Esophagus squamous epithelium (tissue), 5 donors: ENCODE measurements at places on chromosomes 11 and 22.

GRCh38 chr11:14202251-14203196, 156.5 kb downstream of the RRAS2 start:
- DNase-seq = no peak

DNA sequence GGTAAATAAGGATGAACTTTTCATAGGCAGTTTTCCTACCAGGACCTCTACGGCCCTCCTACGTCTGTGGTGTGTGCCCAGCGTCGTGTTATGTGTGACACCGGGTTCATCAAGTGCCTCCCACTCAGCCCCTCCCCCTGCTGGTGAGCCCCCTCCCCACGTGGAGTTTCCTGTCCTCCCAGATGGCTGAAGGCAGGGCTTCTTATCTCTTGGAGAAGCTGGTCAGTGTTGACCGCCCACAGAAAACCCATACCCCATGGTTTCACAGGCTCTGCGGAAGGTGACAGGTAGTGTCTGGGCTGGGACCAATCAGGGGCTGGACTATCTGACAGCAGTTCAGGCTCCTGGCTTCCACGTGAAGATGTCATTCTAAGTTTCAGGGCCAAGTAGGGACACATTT, 393.5 kb downstream of the TBC1D22A start:
- DNase-seq = no peak

DNA sequence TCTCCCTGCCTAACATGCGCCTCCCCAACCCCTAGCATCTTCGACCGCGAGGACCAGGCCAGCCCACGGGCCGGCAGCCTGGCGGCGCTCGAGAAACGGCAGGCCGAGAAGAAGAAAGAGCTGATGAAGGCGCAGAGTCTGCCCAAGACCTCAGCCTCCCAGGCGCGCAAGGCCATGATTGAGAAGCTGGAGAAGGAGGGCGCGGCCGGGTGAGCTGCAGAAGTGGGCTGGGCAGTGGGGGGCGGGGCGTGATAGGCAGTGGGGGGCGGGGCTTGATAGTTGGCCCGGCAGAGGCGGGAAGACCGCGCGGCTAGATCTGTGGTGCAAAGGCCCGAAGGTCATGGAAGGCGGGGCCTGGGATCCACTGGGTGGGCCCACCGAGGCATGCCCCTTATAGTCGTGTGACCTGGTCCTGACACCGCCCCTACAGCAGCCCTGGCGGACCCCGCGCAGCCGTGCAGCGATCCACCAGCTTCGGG, 8.7 kb downstream of the SELENOM start:
- DNase-seq = no peak

DNA sequence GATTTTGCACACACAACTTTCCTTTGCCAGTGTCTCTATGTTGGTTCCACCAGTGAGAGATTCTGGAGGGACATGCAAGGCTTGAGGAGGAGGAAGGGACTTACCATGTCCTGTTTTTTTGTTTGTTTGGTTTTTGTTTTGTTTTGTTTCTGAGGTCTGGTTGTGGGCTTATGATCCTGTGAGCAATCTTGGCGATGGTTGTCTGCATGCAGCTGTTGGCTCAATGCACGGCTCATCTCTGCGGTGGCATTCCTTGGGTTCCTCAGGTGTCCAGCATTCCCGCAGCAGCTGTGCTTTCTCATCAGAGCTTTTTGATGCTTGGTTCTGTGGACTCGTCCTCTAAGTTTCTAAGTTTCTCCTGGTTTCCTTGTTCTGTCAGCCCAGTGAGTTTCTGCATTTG, 4.8 kb upstream of the NNMT start:
- DNase-seq = no peak

DNA sequence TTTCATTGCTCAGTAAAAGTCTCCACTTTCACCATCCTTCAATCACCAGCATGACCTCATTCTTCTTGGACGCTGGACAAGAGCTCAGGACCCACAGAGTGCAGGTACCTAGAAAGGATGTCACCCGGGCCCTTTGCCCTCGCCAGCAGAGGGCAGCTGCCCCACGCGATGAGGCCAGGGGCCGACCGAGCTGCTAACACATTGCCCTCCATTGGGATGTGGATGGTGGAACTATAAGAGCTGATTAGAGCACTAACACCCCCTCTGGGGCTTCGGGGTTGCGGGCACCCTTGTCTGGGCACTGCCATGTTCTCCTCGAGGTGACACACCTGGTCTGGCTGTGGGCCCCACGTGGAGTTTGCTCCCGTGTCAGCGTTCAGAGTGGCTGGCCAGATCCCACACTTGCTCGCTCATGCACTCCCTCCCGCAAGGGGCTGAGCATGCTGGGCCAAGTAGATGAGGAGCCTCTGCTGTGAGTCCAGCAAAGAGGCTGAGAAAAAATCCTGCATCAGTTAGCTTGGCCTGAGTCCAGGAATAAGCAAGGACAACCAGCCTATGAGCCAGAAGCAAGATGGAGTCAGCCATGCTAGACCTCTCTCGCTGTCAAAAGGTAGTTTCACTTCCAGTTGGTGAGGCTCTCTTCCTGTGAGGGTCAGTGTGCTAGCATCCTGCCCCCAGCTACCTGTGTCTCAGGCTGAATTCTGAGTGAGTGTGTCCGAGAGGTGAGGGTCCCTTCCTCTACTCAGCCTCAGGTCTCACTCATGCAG, 9.8 kb downstream of the KRTAP5-6 start:
- no peak for DNase-seq

- DNase-seq = no peak
Measured at GRCh38 chr22:46147471-46148267, 2.7 kb upstream of the PPARA start.

- DNase-seq = no peak
Measured at GRCh38 chr11:8794126-8794525, 111.5 kb downstream of the RPL27A start.

DNA sequence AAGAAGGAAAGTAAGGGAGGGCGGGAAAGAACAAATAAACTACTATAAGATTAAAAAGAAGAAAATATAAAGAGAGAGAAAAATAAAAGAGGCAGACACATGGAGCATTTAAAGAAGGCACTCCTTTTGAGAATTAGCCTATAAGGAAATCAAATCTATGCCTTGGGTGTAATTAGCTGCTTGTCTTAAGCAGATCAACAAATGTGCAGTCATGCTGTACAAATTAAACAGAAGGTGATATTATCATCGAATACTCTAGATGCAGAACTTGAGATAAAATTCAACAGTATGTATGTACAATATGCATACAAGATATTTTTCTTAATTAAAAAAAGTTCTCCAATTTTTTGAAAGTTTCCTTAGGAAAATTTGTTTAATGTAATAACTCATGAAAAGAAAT, 623.0 kb upstream of the CHORDC1 start:
- DNase-seq = no peak

DNA sequence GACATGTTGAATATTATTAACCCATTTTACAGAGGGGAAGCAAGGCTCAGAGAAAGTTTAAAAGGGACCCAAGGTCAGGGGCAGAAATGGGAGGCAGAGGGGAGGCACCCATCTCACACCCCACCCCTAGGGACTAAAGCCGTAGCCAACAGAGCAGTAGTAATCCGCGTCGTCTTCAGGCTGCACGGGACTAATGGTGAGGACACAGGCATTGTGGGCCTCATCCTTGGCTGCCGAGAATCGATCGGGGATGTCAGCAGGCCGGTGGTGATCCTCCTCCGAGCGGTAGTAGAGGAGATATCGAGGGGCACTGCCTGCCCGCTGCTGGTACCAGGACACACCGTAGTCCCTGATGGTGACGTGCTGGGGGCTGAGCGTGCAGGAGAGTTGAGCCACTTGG, 1.5 kb downstream of the VPREB3 start:
- DNase-seq = no peak

- no peak for DNase-seq
Measured at GRCh38 chr11:76610371-76610770, 60.2 kb downstream of the LRRC32 start.

- no peak for DNase-seq
Measured at GRCh38 chr11:94968334-94968958, 4.9 kb downstream of the CWC15 start.

- DNase-seq = no peak
Measured at GRCh38 chr11:131274233-131274632, 96.2 kb upstream of the NTM start.

DNA sequence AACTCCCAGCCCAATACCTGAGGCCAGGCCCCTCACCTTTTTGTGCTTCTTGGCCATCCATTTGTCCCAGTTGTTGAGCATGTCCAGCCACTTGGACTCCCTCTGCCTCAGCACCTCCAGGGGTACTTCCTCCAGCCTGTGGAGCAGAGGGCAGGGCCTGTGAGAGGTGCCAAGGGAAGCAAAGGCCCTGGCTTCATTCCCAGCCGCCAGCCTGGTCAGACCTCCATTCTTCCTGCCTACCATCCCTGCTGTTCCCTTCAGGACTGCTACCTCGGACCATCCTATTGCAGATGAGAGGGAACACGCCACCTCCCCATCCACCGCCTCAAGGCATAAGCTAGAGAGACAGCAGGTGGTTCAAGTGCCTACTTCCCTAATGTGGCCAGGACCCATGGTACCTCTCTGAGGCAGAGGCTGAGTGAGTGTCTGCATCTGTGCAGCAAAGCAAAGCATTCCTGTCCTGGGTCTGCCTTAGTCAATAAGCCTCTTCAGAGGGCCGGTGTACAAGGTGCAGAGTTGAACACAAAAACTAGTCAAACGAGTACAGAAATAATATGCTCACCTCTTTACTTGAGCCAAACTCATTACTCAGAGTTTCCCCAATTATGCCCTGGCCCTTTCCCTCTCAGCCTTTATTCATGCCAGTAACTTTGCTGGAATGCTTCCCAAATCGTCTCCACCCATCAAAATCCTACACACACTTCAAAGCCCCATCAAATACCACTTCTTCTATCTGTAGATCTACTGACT, 15.4 kb upstream of the CASTOR1 start:
- DNase-seq = no peak

- no peak for DNase-seq
Measured at GRCh38 chr22:24370401-24370800, 57.0 kb upstream of the ADORA2A start.

DNA sequence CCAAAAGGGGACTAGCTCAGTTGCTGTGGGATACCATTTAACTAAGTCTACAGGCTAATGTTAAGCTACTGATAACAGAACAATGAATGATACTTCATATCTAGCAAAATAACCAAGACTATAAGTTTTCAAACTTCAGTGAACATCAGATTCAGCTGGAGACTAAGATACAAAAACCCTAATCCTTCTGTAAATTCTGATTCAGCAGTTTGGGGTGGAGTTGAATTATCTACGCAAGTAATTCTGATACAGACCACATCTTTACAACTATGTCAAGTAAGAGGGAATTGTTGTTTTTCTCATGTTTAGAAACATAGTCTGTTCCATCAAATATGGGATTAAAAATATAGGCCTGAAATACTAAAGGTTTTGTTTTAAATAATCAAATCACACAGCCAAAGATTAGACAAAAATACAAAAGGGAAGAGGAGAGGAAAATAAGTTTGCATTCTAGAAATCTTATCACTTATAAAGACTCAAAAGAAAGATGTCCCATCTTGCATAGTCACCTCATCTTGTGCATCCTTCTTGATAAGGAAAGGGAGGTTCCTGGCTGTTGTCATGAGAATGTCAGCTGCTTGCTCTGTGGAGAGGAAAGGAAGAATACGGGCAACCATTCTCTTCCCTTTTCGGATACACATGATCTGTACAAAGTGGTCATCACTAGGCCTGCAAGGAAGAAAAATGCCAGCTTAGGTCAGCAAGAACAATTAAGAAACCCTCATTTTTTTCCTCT, 21.4 kb downstream of the PATL1 start:
- no peak for DNase-seq

GRCh38 chr22:29470159-29470855, 9.7 kb upstream of the NEFH start:
- DNase-seq = no peak
